ENCODE measurements at places on chromosomes 13 and 19.

- DNase-seq = no peak
These were observed 19.8 kb upstream of the ZNF91 start for GRCh38 chr19:23415034-23415433.

DNA sequence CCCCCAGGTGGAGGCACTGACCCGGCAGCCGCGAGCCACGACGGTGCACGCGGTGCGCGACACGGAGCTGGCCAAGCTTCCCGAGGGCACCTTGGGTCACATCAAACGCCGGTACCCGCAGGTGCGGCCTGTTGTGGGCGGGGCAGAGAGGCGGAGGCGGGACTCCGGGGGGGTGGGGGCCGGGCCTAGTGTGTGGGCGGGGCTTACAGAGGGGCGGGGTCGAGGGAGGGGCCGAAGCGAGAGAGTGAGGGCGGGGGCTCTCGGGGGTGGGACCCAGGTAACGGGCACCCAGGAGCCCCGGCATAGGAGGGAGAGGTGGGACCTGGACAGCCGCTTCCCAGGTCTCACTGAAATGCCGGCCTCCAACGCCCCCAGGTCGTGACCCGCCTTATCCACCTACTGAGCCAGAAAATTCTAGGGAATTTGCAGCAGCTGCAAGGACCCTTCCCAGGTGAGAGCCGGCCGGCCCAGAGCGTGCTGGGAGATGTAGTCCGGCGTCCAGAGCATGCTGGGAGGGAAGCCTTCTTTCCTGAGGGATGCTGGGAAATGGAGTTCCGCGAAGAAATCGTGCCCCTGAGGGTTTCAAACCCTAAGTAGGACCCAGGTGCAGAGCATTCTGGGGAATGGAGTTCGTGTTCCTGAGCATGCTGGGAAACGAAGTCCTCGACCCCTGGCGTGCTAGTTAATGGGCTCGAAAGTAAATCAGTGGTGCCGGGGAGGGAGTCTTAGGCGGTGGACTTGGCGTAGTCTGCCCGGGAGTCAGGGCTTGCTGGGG, 15.7 kb downstream of the PNPLA6 start:
- no peak for DNase-seq

DNA sequence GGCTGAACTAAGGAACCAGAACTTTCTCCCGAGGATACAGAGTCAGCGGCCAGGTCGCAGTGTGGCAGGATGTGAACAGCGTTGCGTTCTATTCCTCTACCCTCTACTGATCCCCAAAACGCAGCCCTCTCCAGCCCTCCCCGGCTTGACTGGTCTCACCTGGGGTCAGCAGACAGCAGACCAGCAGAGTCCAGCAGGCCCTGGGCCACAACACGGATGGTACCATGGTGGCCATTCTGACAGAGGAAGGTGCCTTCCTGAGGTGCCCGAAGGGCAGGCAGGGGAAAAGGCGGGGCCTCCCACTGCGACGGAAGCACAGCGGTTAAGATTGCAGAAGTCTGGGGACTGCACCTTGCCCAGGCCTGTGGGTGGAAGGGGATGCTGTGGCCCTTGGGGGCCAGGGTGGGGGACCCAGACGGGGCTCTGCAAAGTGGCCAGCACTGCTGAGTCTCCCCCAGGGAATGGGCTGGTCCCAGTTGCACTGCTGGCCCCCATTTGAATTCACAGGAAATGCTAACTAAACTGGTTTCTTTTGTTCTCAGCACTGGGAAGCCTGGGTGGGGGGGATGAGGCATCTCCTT, at the start of gene ICAM3:
Gene ICAM3, minus strand, starts transcription at position 245 of the 581 bp plus-strand sequence. Its CDS starts 10 bp downstream, at position 235.
- no peak for DNase-seq

- DNase-seq = no peak
These were observed 5.4 kb upstream of the ASPDH start for GRCh38 chr19:50519006-50519575.

DNA sequence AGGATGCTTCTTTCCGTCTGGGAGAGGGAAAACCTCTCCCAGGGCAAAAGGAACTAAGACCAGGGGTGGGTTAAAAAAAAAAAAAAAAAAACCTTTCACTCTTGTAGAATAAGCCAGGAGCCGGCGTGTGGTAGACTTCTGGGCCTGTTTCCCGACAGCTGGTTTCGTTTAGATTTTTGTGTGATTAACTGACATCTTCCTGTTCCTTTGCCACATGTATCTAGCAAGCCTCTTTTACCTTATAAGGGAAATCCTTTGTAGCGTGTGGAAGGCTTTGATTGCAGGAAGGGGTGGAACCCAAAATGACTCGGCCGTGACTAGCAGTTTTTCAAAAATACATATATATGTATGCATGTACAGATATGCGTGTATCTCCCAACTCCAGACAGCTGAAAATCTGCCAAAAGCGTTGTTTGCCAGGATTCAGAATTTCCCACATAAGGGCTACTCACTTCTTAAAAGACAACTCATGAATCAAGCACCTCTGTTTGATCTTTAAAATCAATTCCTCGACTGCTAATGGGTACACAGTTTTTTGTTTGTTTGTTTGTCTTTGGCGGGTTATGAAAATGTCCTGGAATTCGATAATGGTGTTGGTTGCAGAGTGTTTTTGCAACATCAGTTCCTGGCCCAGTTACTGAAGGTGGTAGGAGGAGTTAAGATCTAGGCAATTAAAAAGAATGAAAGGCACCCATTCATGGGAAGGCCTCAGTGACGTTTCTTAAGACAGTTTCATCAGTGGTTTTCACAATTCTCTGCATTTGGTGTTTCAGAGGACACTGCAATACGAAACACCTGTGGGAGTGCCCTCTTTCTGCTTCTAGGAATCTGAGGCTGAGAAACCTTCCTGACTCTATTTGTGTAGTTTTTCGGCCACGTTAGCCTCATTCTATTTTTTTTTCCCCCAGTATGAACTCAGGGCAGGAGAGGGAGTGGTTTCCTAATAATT, 2.7 kb downstream of the TPM4 start:
- peak; percentile 89 for DNase-seq

- DNase-seq = no peak
These were observed 11.5 kb upstream of the OXGR1 start for GRCh38 chr13:97005625-97006262.

GRCh38 chr19:14097532-14098151, 7.1 kb upstream of the SAMD1 start:
- DNase-seq = no peak

DNA sequence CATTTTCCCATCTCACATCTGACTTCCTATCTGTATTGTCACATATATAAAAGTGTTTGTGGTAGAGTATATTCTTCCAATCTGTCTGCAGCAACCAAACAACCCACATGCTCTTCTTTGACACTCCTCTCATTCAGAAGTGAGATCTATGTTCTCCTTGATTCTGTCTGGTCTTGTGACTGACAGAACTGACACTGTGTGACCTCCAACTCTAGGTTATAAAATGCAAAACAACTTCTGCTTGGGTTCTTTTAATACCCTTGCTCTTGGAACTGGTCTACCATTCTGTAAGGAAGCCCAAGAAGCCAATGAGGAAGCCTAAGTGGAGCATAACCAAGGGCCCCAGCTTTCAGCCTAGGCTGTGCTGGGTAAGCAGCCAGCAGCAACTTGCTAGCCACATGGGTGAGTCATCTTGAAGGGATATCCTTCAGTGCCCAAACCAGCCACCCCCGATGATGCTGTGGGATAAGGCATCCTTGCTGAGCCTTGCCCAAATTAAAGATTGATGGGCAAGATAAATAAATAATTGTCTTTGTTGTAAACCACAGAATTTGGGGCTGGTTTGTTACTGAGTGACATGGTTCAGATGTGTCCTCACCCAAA, 18.4 kb upstream of the ITM2B start:
- DNase-seq = no peak

DNA sequence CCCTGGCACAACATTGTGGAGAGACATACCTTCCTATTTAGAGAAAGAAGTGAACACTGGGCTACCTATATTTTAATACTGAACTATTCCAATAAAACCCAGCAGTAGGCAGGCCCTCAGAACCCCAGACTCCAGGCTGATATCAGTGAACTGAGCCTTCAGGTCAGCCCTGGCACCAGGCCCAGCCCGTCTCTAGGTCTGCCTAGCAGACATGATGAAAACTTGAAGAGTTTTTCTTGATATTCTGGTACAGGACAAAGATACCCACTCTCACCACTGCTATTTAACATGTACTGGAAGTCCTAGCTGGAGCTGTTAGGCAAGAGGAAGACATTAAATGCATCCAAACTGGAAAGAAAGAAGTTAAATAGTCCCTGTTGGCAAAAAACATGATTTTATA, 396.6 kb upstream of the SPRY2 start:
- DNase-seq = no peak

DNA sequence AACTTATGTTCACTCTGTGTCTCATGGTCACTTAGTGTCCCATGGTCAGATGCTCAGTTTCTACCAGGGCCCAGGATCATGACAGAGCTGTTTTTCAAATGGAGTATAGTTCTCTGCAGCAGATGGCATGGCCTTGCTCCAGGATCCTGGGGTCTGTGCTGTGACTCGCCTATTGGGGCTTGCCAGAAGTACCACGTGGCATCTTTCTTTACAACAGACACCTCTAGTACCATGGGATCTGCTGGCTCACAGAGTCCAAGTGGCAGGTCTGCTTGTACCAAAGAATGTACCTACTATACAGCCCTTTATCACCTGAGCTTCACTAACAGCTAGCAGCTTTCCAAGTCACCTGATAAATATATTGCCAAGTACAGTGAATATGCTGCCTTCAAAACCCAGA, 6.0 kb upstream of the RNF6 start:
- no peak for DNase-seq

GRCh38 chr19:15683411-15683810, 10.5 kb downstream of the CYP4F12 start:
- no peak for DNase-seq

DNA sequence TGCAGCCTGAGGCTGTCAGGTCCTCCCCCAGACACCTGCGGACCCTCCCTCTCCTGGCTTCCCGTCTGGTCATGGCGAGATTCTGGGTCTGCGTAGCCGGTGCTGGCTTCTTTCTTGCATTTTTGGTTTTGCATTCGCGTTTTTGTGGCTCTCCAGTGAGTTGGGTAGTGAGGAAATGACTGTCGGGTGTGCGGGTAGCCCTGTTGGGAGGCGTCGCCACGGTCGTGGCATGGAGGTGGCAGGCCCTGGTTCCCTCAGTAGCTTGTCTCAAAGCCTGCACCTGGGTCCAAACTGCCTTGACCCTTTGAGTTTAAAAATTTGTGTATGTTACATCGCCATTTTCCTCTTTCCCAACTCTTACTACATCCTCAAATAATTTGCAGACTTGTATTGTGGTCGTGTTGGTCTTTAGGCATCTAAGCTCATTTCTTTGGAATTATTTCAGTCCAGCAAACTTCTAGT, 344 bp downstream of the NHLRC3 start:
- no peak for DNase-seq

DNA sequence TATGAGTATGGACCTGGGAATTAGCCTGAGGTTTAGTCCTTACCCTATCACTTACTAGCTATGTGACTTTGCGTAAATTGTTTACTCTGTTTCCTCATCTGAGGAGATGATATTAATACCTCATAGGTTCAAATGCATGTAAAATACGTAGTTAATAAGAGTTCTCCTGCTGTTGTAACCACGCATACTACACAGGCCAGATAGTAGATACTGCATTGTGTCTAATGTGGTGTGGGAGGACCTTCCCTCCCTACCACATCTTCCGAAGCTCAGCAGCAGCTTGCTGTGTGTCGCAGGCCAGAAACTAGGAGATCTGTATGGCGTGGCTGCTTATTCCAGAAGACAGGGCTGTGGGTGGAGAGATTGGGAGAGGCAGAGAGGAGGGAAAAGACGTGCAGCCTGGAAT, 23.0 kb downstream of the GTF2F2 start:
- no peak for DNase-seq

DNA sequence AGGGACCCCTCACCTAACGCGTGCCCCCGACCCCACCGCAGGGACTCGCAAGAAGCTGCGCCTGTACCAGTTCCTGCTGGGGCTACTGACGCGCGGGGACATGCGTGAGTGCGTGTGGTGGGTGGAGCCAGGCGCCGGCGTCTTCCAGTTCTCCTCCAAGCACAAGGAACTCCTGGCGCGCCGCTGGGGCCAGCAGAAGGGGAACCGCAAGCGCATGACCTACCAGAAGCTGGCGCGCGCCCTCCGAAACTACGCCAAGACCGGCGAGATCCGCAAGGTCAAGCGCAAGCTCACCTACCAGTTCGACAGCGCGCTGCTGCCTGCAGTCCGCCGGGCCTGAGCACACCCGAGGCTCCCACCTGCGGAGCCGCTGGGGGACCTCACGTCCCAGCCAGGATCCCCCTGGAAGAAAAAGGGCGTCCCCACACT, 4.7 kb upstream of the MYBPC2 start:
- peak; percentile 44 for DNase-seq

DNA sequence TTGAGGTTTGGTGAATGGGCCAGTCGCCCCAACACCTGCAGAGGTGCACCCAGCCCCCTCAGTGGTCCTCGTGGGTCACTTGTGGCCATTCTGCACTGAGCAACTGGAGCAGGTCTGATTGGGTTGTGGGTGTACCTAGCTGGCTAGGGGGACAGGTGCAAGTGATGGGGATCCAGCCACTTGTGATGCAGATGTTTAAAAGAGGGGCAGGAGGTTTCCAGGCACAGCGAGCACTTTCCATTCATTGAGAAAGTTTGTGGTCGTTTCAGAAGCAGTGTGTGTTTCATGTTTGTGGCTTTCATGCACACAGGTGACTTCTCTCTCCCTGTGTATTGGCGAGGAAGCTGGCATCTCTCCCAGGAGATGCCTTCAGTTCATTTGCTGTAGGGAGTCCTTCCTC, 34.7 kb downstream of the TSSK6 start:
- no peak for DNase-seq

- DNase-seq = no peak
These were observed 129.1 kb upstream of the HTR2A start for GRCh38 chr13:47025791-47026447.

DNA sequence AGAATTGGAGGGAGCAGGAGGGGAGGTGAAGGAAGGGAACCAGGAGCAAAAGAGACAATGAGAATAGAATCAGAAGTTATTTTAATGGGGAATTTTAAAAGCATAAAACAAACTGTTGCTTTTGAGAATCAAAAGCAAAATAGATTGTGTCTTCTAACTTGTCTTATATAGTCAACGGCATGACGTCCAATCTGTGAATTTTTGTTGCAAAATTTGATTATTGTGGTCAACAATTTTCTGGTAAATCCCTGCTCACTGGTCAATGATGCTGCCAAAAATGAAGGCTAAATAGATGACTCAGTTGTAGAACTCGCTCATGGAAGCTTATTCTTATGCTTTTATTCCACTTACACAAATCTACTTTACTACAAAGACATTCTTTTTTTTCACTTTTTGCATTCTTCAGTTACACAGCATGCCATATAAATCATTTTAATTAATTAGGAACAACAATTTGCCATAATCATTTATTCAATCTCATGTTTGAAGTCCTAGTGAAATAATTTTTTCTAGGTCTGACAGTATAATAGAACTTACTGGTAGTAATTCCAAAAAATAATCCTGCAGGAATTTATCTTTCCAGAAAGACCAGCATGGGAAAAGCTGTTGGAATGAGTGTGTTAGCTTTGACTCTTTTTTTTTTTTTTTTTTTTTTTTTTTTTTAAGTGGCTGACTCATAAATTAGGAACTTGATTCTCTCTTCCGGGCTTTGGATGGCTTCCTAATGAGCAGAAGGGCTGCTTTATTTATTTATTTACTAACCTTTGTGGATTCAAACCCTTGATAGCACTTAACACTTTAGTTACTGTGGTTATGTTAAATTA, 256.9 kb downstream of the SPRY2 start:
- DNase-seq = peak; percentile 81

GRCh38 chr19:28898249-28898648, 314.7 kb downstream of the UQCRFS1 start:
- no peak for DNase-seq

- no peak for DNase-seq
These were observed 6.6 kb upstream of the IGFL2 start for GRCh38 chr19:46141421-46141820.

All from skeletal muscle cell (primary cell).